Renal cortex interstitium (tissue), 15 donors: ENCODE measurements at places on chromosomes 4 and X. TPM values are rescaled to one million over a fixed set of nuclear protein-coding genes. Genes with fewer than 3 reads are reported as not detected.

The TRPC3 gene
- 1.0 TPM for polyA plus RNA-seq

The SLC25A53 gene
- 9.7 TPM for polyA plus RNA-seq

The MAGEC3 gene
- polyA plus RNA-seq, result 0.66 TPM

The MAGEA4 gene
- not detected for polyA plus RNA-seq

The GLOD5 gene
- 1.4 TPM for polyA plus RNA-seq

GRCh38 chr4:185092535-185093197 lies 50.4 kb upstream of the SLC25A4 start:
- no peak for DNase-seq

GRCh38 chr4:7783541-7783940 lies 156.1 kb downstream of the AFAP1 start:
- DNase-seq, result no peak

DNA sequence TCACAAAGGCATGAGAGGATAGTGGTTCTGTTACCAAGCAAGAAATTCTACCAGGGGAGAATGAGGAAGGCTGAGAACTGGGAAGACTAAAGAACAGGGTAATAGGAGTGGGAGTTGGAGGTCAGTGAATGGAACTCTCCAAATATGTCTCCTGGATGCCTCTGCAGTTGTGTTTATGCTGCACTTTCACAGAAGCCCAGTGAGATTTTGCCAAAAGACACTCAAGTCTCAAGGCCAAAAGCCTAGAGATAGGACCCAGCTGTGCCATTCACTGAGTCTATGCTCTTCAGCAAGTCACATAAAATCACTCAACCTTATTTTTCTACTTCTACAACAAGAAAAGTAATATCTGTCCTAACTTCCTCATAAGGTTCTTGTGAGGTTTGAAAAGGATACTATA lies 285.4 kb downstream of the UNC5C start:
- DNase-seq, result no peak

DNA sequence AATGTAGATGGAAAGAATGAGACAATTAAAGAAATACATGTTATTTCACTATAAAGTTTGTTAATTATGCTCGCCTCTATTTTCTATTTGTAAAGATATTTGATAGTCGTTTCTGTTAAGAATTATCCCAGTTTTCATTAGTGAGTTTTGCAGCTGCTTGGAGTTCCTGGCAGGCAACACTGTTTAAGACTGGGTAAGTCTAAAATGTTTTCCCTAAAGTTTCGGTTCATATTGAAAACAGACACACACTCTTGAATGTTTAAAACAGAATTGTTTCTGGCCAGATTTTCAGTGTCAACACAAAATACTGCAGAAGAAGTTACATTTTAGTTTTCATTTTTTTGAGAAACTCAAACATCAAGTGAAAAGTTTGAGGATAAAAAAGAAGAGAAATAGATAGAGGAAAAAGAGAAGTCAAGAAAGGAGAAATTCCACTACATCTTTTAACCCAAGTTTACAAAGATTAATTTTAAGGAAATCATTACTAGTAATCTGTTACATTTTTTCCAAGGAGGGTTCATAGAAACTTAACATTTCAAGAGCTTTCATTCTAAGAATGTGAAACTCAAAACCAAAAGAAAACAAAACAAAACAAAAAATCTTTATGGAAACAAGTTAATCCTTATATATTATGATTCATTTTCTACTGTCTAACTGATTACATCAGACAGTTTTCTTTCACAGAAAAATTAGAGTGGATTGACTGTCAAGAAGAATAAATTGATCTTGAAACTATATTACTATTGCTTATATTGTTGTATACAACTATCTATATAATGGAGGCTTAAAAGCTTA lies 305.5 kb downstream of the FAT4 start:
- DNase-seq, result no peak
